ENCODE measurements at places on chromosomes 12 and 14.

DNA sequence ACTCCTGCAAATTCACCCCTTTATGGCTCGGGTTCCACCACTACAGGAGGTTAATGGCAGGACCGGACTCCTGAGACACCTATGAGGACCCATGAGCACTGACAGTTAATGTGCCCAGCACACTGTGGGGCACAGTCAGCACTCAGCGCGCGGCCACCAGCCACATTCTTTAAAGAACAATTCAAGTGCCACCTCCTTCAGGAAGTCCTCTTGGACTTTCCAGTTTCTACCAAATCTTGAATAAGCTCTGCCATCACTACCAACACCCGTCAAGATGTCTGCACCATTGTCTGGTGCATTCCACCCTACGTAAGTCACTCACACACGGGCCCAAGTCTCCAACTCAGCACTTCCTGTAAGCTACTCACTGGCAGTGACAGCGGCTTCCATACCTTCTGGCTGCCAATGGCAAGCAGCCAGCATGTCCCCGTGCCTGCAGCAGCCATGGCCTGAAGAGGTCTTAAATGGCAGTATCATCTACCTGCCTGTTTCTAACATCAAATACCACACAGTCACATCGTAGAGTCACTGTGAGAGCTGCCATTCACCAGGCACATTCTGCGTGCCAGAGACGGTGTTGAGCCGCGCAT lies 48.5 kb downstream of the CDC42BPB start:
- no peak for DNase-seq

GRCh38 chr14:69610020-69610873 lies 1.1 kb upstream of the SUSD6 start:
- DNase-seq, result no peak

DNA sequence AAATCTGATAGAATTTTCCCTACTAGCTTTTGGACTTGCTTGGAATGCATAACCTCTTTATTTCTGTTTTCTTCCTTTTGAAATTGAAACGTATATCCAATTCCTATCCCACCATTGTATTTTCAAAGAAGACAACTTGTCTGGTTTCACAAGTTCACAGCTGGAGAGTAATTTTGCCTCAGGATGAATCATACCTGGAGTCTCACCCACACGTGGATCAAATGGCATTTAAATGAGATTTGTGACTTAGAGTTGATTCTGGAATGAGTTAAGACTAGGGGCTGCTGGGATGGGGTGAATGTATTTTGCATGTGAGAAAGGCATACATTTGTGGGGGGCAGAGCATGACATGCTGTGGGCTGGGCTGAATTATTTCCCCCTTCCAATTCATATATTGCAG lies 516.5 kb upstream of the MGAT4C start:
- no peak for DNase-seq

- DNase-seq, result no peak
These were observed at the start of gene PPP1R1A for GRCh38 chr12:54588110-54588889. Gene PPP1R1A, minus strand, starts transcription at chr12:54588659. Its CDS starts 171 bp downstream, at chr12:54588488.

GRCh38 chr12:117202556-117202955 lies 12.3 kb upstream of the FBXO21 start:
- DNase-seq, result no peak

DNA sequence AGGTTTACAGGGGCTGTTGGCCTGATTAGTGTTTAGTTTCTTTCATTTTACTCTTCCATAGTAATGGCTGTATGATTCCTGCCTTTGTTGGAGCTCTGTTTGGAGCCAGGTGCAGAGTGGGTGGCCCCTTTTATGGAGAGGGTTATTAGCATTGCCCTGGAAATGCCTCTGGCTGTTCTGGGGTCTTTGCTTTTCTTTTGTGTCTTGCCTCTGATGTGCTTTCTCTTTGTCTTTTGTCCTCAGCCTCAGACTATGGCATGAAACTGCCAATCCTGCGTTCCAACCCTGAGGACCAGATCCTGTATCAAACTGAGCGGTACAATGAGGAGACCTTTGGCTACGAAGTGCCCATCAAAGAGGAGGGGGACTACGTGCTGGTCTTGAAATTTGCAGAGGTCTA lies 6.9 kb downstream of the MLEC start:
- no peak for DNase-seq

DNA sequence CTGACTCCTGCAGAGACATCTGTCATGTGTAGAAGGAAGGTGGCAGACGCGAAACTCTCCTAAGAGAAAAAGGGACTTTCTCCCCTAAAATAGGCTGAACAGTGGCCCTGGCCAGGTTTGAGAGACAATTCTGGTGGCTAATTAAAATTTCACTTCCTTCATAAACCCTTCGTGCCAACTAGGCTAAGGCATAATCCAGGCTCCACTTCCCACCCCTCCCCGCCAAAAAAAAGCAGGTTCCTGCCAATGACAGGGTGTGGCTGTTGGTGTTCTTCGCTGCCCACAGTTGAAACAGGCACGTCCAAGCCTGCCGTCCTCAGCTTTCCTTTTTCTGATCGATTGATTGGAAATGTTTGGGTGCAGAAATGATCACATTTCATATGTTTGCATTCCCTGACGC lies 144.6 kb downstream of the GCH1 start:
- no peak for DNase-seq

DNA sequence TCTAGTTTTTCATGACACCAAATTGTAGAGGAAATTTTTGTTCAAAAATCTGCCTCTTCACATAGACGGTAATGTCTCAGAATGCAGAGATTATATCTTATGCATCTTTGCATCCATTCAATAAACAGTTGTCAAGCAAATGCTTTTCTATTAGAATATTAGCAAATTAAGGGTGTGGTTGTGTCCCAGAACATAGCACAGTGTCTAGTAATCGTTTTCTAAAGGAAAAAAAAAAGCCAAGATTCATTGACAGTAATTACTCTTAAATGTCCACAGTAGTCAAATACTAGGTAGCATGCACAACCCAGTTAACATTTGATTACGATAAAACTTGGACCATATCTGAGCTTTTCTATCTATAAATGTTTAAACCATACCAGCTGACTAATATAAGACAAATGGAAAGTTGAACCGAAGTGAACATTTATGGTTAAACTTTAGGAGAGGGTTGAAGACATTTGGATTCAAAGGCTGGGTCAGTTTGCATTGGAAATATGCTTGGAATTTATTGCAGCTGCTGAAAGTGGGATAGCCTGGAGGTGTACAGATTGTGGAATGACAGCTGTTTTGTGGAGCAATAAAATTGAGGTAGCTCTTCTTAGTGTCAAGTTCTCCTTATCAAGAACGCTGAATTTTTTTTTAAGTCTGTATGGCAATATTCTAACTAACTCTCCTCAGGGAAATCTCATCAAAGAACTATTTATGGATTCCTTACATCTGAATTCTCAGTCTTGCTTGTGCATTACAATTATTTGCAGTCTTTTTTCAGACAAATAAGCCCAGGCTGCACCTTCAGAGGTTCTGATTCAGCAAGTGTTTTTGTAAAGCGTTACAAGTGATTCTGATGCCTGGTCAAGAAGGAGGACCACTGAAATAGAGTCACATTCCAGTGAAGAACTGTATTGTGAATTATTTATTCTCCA lies 66.7 kb upstream of the ATP2B1 start:
- DNase-seq, result no peak

DNA sequence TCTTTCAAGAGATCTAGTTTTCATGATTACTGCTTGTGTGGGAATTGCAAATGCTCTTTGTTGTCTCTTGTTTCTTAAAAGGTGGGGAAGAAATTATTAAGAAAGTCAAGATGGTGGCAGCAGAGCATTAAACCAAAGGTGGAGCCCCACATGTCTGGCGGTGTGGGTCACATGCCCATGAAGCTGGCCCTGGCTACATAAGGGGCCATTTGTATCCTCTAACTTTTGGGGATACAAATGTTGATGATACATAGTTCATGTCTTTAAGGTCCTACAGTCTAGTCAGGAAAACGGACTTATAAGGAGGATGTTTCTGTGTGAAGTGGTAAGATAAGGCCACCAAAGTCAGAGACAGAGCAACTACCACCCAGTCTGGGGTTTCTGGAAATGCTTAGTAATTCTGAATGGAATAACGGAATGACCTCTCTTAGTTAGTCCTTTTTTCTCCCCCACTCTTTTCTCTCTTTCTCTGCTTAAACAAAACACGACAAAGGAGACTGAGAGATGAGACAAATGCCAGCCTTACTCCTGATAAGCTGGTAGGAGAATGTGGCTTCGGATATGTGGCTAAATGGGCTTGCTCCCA lies 39.9 kb upstream of the PTHLH start:
- no peak for DNase-seq

DNA sequence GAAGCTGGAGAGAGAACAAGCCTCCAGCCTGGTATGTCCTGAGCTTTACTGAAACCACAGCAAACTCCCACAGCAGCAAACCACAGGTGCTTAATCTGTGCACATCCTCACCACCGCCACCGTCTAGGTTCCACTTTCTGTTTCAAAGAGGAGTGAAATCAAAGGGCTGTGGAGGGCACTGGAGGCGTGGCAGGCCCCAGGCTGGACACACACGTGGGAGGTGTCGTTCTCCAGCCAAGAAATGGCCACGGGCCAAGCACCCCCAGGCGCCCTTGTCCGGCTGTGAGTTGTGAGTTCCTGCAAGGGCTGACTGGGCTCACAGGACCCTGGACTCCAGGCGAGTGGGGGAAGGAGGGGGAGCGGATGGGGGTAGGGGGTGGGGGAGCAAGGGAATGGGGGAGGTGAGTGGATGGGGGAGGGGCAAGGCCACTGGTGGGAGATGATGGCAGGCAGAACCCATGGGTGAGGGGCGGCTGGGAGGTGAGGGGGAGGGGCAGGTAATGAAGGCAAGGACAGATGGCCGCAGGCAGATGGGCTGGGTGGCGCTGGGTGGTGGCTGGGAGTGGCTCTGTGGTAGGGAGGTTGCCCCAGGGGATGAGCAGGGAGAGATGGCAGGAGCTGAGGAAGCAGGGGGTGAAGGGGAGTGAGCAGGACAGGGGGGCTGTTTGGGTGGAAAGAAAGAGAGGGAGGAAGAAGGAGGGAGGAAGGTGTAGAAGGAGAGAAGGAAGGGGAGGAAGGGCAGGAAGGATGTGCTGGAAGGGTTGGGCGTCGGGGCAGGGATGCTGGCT lies 86.7 kb downstream of the NCOR2 start:
- no peak for DNase-seq

- no peak for DNase-seq
These were observed 148.4 kb downstream of the CHST11 start for GRCh38 chr12:104604995-104605675.

GRCh38 chr14:86942936-86943335 lies 1050.0 kb downstream of the GALC start:
- no peak for DNase-seq

GRCh38 chr14:78162202-78162601 lies 8.0 kb upstream of the NRXN3 start:
- no peak for DNase-seq

Measured in activated T-cell treated with anti-CD3 and anti-CD28 coated beads for 1 hour (primary cell).